ENCODE measurements at places on chromosomes 12 and 14.

DNA sequence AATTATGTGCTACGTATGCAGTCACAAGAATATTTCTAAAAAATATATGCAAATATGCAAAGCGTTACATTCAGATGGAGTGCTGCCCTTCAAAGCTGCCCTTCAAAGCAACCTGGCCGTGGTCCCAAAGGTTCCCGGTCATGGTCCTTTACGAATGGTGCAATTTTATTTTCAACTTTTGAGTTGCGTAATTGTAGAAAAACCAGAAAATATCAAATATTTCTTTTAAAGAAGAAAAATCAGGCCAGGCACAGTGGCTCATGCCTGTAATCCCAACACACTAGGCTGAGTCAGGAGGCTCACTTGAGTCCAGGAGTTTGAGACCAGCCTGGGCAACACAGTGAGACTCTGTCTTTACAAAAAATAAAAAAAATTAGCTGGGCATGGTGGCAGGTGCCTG is 21.4 kb downstream of the CLSTN3 start:
- no peak for DNase-seq

DNA sequence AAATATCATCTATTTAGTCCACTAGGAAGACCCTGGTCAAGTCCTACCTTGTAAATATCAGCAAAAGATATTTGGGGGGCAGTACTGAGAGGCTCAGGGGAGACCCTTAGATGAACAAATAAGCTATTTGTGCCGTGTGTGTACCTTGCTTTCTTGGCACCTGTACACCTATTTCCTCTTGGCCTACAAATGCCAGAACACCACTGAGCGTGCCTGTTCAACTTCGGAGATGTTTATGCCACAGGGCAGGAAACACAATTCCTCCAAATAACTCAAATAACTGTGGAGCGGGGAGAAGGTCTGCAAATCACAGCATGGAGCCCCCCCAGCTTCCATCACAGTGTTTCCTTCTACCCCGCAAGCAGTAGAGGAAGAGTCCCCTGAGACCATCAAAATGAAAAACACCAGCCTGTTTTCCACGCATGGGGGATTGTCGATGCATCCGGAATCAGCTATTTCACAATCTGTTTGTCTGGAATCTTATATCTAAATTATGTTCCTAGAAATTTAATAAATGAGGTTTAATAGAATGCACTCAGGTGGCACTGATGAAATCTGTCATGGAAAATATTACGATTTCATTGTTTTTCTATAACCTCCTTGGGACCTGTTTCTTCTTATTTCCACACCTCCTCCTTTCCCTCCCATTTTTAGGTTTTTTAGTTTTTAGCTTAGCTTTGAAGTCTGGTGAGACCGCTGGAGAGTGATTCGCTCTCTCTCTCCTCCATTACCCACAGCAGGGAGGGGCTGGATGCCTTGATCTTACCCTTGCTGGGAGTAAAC is 254.0 kb upstream of the SRRM4 start:
- DNase-seq: no peak

GRCh38 chr12:27198036-27198435 is 46.0 kb upstream of the STK38L start:
- DNase-seq: peak; percentile 90

- DNase-seq: no peak
These were observed 1.5 kb downstream of the L3HYPDH start for GRCh38 chr14:59482541-59483331.

DNA sequence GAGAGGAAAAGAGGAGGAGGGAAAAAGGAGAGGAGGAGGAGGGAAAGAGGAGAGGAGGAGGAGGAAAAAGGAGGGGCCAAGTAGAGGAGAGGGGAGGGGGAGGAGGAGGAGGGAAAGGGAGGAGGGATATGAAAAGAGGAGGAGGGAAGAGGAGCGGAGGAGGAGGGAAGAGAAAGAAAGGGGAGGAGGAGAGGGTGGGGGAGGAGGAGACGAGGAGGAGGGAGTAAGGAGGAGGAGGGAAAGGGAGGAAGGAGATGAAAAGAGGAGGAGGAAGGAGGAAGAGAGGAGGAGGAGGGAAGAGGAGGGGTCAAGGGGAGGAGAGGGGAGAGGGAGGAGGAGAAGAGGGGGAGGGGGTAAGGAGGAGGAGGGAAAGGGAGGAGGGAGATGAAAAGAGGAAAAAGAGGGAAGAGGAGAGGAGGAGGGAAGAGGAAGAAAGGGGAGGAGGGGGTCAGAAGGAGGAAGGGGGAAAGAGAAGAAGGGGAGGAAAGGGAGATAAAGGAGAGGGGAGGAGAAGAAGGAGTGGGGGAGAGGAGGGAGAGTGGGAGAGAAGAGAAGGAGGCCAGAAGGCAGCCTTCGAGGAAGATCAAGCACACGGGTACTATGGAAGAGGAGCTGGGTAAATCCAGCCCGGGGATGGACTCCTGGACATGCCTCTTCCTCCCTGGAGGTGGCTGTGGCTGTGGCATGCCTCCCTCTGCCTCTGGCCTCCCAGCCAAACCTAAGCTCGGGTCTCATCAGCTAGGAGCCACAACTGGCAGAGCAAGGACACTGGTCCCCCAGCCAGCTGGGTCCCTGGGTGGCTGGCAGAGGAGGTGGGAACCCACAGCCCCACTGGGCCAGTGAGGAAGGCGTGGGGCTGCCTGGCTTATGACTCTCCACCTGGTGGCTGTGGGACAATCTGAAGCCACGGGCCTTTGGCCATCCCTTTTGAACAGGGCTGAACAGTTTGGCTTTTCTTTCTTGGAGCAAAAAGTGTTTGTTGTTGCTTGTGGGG is 3.0 kb upstream of the CMKLR1 start:
- DNase-seq: no peak

DNA sequence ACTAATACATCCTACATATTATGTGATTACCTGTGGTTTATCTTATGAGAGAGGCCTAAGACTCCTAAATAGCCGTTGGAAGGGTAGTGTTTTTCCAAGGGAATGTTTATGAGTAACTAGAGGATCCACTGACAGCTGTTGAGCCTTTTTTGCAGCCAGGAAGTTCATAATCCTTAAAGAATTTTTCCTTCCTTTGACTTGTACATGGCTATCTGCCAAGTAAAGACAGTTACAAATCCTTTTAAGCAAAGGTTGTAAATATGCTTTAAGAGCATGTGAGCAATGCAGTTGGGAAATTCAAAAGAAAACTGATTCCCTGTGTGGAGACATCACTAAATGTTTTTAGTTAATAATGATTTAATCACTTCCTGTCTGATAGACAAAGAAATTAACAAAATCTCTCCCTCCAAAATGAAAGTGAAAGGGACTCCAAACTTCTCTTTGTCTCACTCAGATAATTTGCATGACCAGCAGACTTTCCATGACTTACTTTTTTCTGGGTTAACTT is 333.8 kb downstream of the PDZRN4 start:
- no peak for DNase-seq

GRCh38 chr12:49565406-49566265 is 2.3 kb downstream of the MCRS1 start:
- DNase-seq: peak; percentile 60

GRCh38 chr12:57614178-57614947 is 3.1 kb downstream of the ARHGEF25 start:
- peak; percentile 66 for DNase-seq

- no peak for DNase-seq
These were observed 31.1 kb upstream of the CPM start for GRCh38 chr12:68963856-68964745.

DNA sequence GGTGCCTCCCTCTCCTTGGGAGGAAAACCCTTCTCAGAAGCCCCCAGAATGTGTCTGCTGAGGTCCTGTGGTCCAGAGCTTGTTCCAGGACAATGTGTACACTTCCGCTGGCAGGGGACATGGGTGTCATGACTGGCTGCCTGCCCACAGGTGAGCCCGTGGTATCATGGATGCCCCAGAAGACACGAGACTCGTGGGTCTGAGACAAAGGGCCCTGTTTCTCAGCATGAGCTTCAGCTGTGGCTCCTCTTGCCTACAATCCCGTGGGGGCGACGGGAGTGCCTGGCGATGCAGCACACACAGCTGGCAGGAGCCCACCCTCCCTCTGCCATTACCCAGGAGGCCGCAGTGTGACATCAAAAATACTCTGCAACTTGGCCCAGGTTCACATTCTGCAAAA is 7.0 kb downstream of the TMEM121 start:
- DNase-seq: no peak

- no peak for DNase-seq
These were observed 39.1 kb upstream of the PNMA1 start for GRCh38 chr14:73753124-73753886.

GRCh38 chr12:90870971-90871725 is 83.8 kb downstream of the CCER1 start:
- DNase-seq: no peak

DNA sequence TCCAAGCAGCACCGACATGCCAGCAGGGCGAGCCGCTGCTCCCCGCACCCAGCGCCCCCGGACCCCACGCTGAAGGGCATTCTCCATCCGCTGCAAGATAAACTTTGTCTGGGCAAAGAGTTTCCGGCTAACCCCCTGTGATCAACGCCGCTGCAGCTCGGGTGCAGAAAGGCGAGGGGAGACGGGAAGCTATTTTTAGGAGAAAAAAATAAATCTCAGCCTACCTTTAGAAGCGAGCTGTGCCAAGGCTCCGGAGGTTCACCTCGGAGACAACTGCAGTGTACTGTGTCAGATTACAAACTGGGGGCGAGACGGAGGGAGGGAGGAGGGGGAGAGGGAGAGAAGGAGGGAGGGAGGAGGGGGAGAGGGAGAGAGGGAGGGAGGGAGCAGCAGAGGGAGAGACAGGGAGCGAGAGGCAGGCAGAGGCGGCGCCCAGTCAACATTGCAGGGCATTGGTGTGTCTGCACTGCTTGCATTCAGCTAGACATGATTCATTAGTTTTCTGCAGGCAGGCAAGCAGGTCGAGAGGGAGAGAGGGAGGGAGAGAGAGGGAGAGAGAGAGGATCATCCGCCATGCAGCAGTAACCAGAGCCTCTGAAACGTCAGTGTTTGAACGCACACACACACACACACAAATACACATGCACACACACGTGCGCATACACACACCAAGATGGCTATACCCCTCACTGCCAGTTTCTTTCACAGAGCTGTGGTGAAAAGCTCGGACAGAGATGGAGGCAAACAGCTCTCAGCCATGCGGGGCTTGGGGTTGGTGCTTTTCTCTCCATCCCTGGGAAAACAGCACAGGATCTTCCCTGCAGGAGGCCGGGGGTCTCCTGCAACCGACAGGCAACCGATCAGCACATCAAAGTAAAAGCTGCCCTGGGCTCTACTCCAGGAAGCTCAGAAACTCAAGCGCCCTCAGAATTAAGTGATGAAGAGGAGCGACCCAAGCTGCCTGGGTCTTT is at the start of gene RIMBP2:
RIMBP2 (minus strand) TSS at position 302 of the 971 bp plus-strand sequence. CDS start 237,286 bp downstream, outside the sequence.
- DNase-seq: peak; percentile 32

DNA sequence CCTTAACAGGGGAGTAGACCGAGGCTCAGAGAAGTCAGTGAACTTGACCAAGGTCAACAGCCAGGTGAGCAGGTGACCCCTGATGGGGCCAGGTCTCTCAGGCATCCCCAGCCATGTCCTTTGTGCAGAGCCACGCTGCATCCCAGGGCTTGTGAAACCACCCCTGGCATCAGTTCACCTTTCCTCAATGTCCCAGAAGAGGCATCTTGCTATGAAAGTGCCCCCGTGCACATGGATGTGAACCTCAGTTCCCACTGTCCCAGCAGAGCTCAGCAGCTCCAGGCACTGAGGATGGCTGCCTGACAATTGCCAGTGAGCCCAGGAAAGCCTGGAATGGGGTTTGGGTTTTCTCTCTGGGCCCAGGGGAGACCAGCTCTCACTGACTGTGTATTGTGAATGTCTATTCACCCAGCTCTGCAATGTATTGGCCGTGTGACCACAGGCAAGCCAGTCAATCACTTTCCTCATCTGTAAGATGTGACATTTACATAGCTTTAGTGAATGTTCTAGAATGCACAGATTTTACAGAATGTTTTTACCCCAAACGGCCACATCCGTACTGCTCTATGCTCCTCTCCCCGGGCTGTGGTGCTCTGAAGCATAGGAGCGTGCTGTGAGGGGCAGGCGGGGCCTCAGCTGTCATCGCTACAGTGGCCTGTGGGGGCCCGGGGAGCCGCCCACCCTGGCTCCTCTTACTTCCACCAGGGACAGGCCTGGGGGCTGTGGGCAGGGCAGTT is 4.9 kb downstream of the CACNA2D4 start:
- no peak for DNase-seq

- DNase-seq: no peak
These were observed 253.8 kb downstream of the TTC8 start for GRCh38 chr14:89078021-89078795.
